ENCODE measurements at places on chromosomes 11 and 22.

- DNase-seq: no peak
Measured at GRCh38 chr22:27993774-27994350, 74.8 kb upstream of the PITPNB start.

DNA sequence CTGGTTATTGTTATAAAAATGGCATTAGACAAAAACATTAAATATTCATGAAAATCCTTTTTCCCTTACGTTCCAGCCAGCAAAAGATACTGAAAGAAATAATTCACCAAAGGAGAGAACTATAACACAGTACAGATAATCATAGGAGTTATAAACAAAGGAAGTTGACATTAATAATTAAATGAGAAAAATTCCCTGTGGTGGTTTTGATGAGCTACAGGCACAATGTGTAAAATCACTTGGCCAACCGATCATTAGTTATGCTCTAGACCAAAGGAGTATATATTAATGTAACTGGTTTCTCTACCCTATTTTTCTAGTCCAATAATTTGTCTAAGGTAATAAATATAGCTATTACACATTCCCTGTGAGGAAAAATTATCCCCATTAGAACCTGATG lies 534.7 kb downstream of the CNTN5 start:
- no peak for DNase-seq

- DNase-seq: no peak
Measured at GRCh38 chr11:91011503-91011902, 788.7 kb upstream of the CHORDC1 start.

DNA sequence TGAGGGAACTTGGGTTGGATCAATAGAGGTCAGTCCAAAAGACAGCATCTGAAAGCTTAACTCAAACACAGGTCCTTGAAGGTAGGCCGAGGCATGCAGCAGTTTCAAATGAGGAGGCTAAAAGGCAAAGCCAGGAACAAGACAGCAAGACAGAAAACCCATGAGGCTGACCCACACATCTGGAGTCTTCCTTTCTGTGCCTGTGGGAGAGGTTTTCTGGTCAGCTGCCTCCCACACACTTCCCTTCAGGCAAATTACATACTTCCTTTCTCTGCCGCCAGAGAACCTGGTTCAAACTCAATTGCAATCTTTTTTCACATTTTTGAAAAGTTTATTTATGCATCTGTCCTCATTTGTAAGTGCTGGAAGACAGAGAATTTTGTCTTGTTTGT lies 29.8 kb upstream of the CRTAM start:
- no peak for DNase-seq

DNA sequence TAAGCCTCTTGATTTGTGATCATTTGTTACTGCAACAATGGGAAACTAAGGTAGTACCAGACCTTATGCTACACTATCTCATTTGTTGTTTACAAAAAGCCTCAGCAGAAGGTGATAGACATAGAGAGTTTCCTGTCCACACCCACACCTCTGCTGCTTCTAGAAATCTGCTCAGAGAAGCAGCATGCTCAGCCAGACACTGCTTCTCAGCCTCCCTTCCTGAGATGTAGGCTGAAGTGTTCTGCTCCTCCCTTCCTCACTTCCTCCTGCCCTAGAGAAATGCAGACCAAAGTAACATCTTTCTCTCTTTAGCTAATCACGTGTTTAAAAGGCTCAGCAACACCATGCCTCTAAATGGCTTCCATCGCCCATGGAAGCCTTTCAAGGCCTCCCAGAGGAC lies 88.4 kb downstream of the SLC1A2 start:
- DNase-seq: no peak

DNA sequence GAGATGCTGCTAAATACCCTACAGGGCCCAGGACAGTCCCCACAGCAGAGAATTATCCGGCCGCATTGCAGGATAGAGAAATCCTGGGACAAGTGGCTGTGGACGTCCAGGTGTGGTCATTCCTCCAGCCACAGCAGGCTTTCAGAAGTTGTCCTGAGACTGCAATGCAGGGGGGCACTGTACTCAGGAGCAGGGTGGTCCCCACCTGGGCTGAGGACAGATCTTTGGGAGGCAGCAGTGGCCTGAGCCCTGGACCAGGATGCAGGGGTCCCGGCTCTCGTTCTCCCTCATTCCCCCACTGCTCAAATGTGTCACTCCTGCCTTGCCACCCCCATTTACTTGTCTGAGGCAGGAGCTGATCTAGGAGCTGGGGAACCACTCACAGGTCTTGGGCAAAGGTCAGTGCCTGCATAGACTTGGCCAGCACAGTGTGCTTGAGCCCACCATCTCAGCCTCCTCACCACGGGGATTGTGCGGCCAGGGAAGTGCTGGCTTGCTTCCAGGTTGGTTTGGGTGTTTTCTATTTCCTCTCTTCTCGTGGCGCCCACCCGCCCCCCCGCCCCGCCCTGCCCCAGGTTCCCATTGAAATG lies 15.3 kb downstream of the LINC01488 start:
- DNase-seq: no peak

DNA sequence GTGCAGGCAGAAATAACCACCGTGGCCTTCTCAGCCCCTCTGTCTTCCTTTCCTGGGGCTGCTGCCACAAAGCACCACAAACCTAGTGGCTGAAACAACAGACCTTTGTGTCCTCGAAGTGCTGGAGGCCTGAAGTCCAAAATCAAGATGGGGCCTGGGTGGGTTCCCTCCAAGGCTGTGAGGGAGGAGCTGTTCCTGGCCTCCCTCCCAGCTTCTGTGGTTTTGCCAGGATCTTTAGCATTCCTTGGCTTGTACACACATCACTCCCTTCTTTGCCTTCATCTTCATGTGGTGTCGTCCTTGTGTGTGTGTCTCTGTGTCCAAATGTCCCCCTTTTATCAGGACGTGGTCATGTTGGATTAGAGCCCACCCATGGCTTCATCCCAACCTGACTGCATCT lies 29.0 kb upstream of the PARVG start:
- no peak for DNase-seq
